ENCODE measurements at places on chromosomes 7 and 10.

GRCh38 chr10:93071177-93071472 is 2.6 kb upstream of the CYP26A1 start:
- DNase-seq: no peak

DNA sequence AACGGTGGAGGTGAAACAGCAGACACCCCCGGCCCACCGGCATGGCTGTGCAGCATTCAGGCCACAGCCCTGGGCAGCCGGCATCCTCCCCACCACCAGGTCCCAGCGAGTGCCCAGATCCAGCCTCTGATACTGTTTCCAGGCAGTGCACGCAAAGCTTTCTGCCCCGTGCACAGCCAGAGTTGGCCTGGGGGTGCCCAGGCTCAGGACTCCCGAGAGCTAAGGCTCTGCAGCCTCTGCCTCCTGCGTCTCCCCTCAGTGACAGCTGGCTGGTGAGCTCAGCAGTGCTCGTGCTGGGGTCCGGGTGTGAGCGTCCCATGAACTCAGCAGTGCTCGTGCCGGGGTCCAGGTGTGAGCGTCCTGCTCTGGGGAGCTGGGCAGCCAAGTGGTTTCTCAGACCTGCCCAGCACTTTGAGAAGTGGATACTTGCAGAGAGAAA is 65.4 kb downstream of the CFAP46 start:
- no peak for DNase-seq

GRCh38 chr7:55193245-55193644 is 171.9 kb upstream of the LANCL2 start:
- no peak for DNase-seq

- DNase-seq: no peak
Measured at GRCh38 chr7:137990251-137990941, 11.5 kb downstream of the CREB3L2 start.

- no peak for DNase-seq
Measured at GRCh38 chr10:125543796-125544195, 139.2 kb downstream of the TEX36 start.

DNA sequence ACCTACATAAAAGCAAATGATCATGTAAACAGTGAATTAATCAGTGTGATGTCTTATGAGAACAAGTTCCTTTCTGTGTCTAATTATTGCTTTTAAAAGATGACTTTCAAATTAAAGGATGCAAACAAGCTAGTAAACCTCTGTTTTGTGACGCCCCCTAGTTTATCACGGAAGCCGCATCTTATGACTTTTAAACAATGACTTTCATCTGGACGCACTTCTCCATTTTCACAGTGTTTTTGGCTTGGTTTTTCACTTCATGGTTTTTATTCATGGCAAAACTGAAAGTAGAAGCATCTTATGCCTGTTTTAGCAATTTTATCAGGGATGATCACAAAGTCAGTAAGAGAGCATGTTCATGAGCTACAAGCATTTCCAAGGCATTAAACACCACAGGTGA is 35.0 kb downstream of the ITGA8 start:
- no peak for DNase-seq

DNA sequence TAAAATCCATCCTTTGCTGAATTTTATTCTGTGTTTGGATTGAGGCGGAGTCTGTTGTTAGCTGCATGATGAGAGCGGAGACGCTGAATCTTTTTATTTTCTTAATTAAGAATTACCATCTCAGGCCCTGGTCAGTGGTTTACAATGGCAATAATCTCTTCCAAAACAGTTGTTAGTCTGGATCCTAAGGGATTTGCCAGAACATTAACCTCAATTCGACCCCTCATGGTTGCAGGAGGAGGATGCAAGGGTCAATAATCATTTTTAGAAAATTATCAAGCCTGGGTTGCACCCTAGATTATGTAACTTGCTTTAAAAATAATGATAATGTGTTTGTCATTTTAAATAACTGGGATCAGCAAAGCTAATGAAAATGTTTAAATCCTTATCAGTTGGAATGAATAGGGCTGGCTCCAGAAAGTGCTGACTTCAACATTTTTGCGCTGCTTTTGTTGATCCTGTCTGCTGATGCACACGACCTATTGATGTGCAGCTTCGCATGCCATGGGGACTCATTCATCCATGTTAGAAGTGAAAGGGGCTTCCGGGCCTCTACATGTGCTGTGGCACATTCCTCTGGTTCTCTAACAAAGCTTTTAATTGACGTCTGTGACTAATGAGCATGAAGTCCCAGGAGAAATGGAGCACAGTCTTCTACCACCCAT is 80.7 kb upstream of the KIAA1217 start:
- no peak for DNase-seq

- DNase-seq: no peak
Measured at GRCh38 chr10:19730907-19731217, 85.4 kb upstream of the PLXDC2 start.

DNA sequence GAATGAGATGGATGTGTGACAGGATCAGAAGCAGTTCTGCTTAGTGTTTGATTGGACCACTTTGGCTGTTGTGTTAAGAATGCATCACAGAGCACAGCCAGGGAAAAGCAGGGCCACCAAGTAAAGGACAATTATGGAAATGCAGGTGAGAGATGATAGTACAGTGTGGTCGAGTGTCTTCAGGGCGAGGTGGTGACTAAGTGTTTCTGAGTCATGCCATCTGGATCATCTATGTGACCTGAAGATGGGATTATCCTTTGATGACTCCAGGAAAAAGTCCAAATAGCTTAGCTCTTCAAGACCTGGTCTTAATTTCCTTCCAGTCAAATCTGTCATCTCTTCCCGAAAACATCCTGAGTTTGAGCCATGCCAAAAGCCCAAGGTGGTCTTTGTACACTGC is 523.2 kb upstream of the IGFBP3 start:
- no peak for DNase-seq

DNA sequence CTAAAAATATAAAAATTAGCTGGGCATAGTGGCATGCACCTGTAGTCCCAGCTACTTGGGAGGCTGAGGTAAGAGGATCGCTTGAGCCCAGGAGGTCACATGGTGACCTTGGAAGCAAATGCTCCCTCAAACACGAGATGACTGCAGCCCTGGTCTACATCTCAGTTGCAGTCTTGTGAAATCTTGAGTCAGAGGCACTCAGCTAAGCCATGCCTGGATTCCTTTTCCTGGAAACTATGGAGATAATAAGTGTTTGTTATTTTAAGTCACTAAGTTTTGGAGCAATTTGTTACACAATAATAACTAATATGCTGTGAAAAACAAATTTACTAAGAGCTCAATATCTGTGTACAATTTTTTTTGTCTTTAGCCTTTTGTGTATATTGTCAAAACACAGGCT is 284.3 kb upstream of the KAT6B start:
- DNase-seq: no peak

DNA sequence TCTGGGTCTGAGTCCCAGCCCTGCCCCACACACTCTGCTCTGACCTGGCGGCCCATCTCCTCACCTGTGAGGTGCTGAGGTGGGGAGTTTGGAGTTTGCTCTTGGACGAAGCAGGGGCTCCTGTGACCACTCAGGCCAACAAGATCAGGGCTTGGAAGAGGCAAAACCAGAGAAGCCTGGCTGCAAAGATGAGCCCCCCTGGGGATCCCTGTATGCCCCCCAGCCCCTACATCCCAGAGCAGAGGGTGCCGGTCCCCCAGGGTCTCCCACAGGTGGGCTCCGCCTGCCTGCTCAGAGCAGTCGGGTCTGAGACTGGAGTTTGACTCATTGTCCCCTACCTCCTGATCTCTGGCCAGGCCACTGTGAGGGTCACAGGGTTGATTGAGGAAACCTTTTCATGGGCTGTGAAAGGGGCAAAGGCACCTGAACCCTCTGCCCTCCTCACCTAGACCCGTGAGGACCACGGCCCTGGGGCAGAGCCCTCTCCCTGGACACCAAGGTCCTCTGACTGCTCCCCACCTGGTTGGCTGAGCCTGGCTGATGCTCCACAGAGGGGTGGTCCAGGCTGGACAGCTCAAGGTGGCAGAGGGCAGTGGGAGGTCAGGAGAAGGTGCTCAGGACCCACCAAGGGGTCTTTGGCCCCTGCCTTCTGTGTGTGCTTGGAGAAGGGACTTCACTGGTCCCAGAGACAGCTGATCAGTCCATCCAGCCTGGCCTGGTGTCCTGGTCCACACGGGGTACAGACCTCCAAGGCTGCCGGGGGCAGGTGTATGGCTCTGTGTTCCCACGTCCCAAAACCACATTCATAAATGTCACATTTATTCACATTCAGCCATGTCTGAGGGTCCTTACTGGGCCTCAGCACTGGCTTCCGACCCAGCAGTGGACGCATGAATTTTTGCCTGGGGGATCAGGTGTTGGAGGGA is 9.1 kb upstream of the SCART1 start:
- no peak for DNase-seq

DNA sequence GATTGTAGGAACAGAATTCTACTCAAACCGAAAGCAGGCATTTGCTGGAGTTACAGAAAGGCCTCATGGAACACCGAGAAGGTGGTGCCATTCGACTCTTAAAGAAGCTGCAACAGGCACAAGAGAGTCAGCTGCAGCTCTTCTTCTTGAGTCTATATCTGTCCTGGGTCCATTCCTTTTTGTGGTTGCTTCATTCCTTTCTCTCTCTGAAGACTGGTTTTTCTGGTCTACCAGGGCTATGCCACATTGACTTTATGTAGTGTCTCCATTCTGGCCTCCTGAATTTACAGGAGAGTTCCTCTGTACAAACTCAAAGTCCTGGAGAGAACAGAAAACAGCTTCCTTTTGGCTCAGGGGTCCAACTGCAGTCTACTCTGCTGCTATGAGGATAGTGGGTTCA is 132.8 kb downstream of the CFTR start:
- DNase-seq: no peak

DNA sequence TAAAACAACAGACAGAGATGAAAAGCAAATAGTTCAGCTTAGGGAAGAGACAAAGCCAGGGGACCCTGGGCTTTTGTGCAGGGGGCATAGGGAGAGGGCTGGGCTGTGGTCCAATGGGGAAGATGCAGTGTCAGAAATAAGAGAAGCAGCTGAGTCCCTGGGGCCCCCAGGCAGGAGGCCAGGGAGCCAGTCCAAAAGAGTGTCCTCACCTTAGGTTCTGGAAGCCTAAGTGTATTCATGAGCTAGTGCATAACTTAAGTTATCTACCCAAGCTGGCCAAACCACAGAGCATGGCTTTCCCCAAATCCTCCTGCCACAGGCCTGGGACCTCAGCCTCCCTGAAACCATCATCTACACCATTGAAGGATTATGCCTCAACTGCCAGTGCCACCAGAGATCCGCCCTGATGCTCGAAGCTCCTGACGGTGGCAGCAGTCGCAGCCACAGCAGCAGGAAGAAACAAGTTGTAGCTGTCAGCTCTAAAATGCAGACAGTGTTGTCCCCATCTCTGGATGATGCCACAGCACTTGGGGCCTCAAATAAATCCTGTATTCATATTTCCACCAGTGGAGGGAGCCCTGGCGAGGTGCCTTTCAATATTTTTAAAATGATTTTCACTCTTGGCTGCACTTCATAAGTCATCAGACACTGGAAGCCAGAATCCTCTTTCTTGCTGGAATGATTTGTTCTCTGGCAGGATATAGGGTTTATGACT is 574.6 kb downstream of the GRID1 start:
- DNase-seq: no peak

- DNase-seq: no peak
Measured at GRCh38 chr10:48651839-48652238, 32.8 kb upstream of the WDFY4 start.

- DNase-seq: no peak
Measured at GRCh38 chr10:60390224-60390626, 550 bp upstream of the ANK3 start.

GRCh38 chr7:100914879-100915447 is 19.3 kb upstream of the ACHE start:
- no peak for DNase-seq

- DNase-seq: no peak
Measured at GRCh38 chr7:46930366-46930765, 651.5 kb downstream of the TNS3 start.

GRCh38 chr10:79054203-79055099 is 14.3 kb upstream of the ZMIZ1 start:
- no peak for DNase-seq

DNA sequence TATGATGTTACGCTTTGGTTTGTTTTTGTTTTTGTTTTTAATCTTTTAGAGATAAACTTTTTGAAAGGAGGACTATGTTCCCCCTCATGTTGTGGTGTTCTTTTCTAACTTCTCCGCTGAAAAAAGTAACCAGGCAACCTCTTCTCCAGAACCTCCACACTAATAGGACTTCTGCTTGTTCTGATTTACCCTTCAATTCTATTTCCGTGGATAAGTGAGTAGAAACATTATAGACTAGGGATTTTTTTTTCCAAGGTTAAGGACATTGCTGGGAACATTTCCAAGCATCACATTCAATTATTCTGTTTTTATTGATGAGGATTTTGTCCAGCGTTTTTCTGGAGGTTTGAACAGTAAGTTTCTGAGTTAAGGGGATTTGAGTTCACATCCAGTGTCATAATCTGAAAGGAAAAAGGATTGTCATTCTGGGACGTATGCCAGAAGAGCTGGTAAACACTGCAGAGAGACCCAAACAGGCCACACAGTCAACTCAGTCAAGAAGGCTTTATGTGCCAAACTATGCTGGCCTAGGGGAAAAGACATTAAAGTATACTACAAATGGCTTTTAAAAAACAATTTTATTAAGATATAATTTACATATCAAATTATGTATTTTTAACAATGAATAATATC is 28.3 kb upstream of the RALA start:
- DNase-seq: no peak

GRCh38 chr7:141178486-141179135 is 104.7 kb downstream of the TMEM178B start:
- no peak for DNase-seq

GRCh38 chr7:14305233-14305866 is 315.9 kb upstream of the ETV1 start:
- DNase-seq: no peak

- no peak for DNase-seq
Measured at GRCh38 chr7:94003446-94004023, 620 bp downstream of the BET1 start.

DNA sequence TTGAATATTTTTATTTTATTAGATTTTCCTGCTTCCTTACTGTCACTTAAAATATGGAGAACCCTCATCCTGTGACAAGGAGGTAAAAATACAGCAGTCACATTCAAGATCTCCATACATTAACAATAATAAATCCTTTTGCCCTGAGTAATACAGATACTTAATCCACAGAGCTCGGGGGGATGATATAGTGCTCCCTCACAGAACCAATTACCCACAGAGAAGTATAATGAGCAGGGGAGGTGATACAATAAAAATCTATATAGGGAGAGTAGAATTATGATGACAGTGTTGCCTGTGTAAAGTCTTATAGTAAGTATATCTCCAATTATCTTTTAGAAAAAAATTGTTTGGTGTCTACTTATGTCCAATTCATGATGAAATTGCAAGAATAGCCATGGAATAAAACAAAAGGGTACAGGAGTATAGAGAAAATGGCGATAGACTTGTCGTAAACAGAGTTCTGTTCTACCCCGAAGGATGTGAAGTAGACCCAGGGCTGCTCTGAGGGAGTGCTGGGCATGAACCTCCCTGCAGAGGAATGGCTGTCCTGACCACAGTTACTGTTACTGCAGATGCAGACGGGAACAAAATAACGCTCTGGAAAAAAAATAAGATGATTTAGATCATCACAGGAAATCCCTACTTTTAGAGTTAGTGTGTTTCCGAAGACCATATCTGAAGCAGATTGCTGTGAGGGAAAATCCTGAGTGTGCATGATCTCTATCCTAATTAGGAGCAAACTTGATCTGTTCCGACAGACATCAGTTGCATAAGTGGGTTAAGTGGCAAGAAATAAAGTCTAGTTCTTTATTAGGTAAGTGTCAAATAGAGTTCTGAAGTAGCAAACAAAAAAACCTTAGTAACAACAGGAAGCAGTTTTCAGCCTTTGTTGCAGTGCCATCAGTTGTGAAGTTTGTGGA is 123.7 kb downstream of the KAT6B start:
- DNase-seq: no peak

- DNase-seq: no peak
Measured at GRCh38 chr10:93268021-93268420, 194.3 kb downstream of the CYP26A1 start.

GRCh38 chr7:27611059-27611458 is 51.6 kb downstream of the HIBADH start:
- no peak for DNase-seq

Data from GM06990 (cell line).